Osteoblast (primary cell): ENCODE measurements at places on chromosomes 3 and 15. TPM values are rescaled to one million over a fixed set of nuclear protein-coding genes. Genes with fewer than 3 reads are reported as not detected.
A peak's percentile ranks its signal among the peaks of the same experiment; 100 is the strongest.

STRIT1 gene
- not detected in 2 replicates for total RNA-seq

GOLGA8S gene
- total RNA-seq: under 0.01 TPM in 2 replicates

FETUB gene
- not detected in 2 replicates for total RNA-seq

ALPK3 gene
- 0.36 and 0.59 TPM in 2 replicates for total RNA-seq

LRRC57 gene
- total RNA-seq: 16.3 and 17.4 TPM in 2 replicates

THBS1 gene
- 6,477 and 8,941 TPM in 2 replicates for total RNA-seq

SERINC4 gene
- total RNA-seq: not detected in 2 replicates

TMEM158 gene
- total RNA-seq: 4.7 and 9.0 TPM in 2 replicates

DGKG gene
- total RNA-seq: 2.5 and 2.9 TPM in 2 replicates

NR2E3 gene
- total RNA-seq: under 0.01 TPM in 2 replicates

CHRNA7 gene
- under 0.01 TPM in 1 of 2 replicates, not detected in the other for total RNA-seq

NBEAL2 gene
- total RNA-seq: 2.1 and 4.3 TPM in 2 replicates

SENP8 gene
- 2.4 and 2.5 TPM in 2 replicates for total RNA-seq

MUC13 gene
- not detected in 2 replicates for total RNA-seq

PLCH1 gene
- under 0.01 and 0.36 TPM in 2 replicates for total RNA-seq

GP5 gene
- 0.29 and 0.36 TPM in 2 replicates for total RNA-seq

P2RY14 gene
- total RNA-seq: not detected in 2 replicates

DUOX2 gene
- under 0.01 TPM in 1 of 2 replicates, not detected in the other for total RNA-seq

SAMD7 gene
- total RNA-seq: not detected in 2 replicates

SPESP1 gene
- 2.9 TPM in 2 replicates for total RNA-seq

LXN gene
- total RNA-seq: 96.9 and 114 TPM in 2 replicates

ASTE1 gene
- 9.8 and 12.1 TPM in 2 replicates for total RNA-seq

DNA sequence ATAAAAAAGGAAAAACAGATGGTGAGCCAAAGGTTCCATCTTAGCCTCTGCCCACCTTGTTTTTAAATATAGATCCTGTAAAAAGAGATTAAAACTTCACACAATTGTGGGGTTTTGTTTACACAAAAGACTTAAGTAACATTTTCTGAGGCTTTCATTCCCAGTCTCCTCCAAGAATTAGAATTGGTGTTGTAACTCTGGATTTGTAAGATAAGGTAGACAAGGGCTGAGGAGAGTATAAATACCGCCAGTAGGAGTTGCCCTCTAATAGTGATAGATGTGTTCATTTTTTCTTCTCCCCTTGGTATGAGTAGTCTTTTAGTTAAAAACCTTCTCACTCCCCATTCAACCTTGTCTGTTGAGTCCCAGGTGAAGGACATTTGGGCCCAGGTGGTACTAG is 8.5 kb downstream of the MINDY2 start:
- DNase-seq: no peak

DNA sequence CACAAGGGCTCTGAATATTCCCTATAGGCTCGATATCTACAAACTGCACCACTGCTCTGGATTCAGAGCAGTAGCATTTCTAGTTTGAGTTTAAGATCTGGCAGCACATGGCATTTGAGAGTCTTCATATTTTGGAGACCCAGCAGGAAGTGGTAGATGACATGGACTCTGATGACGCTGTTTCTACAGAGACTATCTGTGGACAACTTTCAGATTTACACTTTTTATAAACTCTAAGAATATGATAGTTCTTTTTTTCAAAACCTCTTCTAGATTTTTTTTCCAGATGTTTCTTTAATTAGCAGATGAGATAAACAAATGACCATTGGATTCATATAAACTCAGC is 35.8 kb downstream of the ARMC8 start:
- no peak for DNase-seq

GRCh38 chr15:71570736-71571135 is 239.6 kb upstream of the NR2E3 start:
- no peak for DNase-seq

DNA sequence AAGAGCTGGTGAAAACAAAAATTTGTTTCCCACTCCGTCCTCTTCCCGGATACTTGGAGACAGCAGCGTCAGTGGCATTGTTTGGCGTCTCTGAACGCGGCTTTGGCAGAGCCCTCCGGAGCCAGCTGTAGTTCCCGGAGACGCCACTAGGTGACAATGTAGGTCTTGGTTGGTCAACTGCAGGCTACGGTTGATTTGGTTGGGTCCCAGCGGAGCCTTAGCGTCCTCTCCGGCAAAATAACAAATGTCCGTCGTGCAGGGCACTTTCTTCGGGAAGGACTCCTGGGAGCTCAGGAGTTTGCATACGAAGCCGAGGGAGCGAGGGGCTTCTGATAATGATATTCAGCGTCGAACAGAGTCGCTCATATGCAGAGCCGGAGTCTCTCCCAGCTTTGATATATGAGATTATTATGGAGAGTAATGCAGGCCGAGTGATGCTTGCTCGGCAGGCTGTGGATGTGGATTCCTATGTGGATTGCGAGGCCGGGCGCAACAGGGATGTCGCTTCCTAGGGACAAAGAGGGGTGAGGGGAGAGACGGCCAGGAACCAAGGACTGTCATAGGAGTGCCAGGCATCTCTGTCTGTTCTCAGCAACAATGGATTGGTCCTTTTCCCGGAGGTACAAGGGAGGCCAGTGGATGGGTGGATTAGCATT is 74.8 kb downstream of the IL20RB start:
- peak; percentile 93 for DNase-seq

GRCh38 chr15:84572231-84572630 is 28.6 kb upstream of the ZSCAN2 start:
- DNase-seq: no peak

- DNase-seq: no peak
Measured at GRCh38 chr15:40163657-40164416, 3.0 kb downstream of the BUB1B start.

DNA sequence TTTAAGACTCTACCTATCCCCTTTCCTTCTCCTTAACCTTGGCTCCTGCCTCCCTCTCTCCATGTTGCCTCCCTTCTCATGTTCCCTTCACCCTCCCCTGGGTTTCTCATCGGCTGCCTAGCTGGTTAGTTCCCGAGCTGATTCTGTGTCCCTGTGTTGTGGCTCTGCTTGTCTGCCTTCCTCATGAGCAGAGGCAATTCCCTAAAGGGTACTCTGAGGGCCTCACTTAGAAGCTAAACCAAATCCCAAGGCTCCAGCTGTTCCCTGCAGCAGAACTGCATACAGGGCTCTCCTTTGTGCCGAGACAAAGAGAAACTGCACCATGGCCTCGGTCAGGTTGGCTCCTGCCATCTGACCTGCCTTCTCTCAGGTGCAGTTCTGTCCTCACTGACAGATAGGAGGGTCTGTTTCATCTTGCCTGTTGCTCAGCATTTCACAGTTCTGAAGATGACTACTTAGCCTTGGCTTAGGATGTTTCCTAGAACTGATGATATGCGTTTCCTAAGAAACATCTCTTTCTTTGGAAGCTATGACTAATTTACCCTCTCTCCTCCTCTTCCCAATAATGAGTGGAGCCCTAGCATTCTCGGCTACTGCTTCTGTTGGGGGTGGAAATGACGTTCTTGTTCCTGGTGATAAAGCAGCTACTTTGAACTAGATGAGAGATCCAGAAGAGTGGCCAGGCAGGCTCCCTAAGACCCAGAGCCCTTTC is 27.1 kb downstream of the DUOX1 start:
- peak; percentile 97 for DNase-seq

GRCh38 chr3:62371720-62372591 is 1.4 kb downstream of the FEZF2 start:
- DNase-seq: no peak

DNA sequence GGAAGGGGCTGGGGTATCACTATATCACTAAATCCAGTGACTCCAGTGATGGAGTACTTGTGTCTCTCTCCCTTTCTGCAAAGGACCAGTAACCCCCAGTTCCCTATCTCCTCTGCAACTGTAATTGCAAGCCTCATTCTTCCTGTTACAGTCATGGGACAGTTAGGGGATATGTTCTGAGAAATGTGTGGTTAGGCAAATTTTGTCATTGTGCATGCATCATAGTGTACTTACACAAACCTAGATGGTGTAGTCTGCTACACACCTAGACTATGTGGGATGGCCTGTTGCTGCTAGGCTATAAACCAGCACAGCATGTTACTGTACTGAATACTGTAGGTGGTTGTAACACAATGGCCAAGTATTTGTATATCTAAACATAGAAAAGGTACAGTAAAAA is 2.2 kb downstream of the VPS8 start:
- no peak for DNase-seq

- DNase-seq: no peak
Measured at GRCh38 chr3:97979610-97980009, 7.4 kb upstream of the RIOX2 start.

GRCh38 chr15:25790000-25790660 is 73.0 kb downstream of the ATP10A start:
- peak; percentile 95 for DNase-seq

- peak; percentile 30 for DNase-seq
Measured at GRCh38 chr3:9861626-9862130, 17.9 kb upstream of the RPUSD3 start.

- no peak for DNase-seq
Measured at GRCh38 chr3:12343047-12343501, 54.2 kb downstream of the PPARG start.

- DNase-seq: no peak
Measured at GRCh38 chr3:133066026-133066425, 27.8 kb downstream of the TMEM108 start.

- DNase-seq: peak; percentile 68
Measured at GRCh38 chr3:46706771-46707582, 5.8 kb downstream of the TMIE start.

GRCh38 chr15:100663086-100663914 is 60.9 kb downstream of the ASB7 start:
- DNase-seq: peak; percentile 79

- DNase-seq: no peak
Measured at GRCh38 chr3:117600112-117600511, 890.5 kb downstream of the TUSC7 start.

- no peak for DNase-seq
Measured at GRCh38 chr3:148861277-148861869, 3.7 kb upstream of the CPA3 start.

- no peak for DNase-seq
Measured at GRCh38 chr15:37359893-37360290, 259.5 kb upstream of the MEIS2 start.

GRCh38 chr15:57861034-57861638 is 154.6 kb downstream of the POLR2M start:
- no peak for DNase-seq

- no peak for DNase-seq
Measured at GRCh38 chr3:12670365-12671119, 6.6 kb upstream of the RAF1 start.

DNA sequence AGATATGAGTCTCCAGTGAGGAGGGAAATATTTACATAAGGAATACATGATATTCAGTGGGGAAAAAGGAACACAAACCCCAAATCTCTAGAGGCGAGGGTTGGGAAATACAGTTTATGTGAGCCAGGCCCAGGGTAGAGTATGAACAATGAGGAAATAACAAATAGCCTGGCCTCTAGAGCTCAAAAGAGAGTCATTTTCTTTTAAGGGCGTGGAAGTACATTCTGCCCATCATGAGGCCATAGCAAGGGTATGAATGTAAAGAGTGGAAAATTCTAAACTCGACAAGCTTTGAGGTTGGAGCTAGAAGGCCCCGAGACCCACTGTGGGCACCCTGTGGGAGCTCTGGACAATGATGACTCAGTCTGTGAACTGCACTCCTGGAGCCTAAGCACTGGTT is 27.8 kb upstream of the IGF2BP2 start:
- peak; percentile 56 for DNase-seq

DNA sequence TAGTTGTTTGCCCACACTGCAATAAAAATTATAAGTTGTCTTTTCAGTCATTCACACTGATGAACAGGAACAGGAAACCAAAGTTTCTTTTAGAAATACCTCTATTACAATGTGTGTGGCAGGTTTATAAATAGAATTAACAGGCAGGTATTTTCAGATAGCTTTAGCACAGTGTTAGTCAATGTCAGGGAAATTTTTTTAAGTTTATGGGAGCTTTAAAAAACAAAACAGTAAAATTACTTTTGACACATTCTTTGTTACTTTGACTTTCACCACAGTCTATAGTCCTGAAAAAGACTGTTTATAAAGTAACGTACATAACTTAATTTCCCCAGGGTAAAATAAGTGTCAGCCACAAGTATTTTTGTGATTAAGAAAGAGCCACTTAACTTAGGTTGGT is 38.1 kb downstream of the SERPINI1 start:
- DNase-seq: no peak

GRCh38 chr15:67746022-67746421 is 79.3 kb upstream of the SKOR1 start:
- peak; percentile 25 for DNase-seq

GRCh38 chr3:46086986-46087385 is 59.7 kb upstream of the XCR1 start:
- no peak for DNase-seq

DNA sequence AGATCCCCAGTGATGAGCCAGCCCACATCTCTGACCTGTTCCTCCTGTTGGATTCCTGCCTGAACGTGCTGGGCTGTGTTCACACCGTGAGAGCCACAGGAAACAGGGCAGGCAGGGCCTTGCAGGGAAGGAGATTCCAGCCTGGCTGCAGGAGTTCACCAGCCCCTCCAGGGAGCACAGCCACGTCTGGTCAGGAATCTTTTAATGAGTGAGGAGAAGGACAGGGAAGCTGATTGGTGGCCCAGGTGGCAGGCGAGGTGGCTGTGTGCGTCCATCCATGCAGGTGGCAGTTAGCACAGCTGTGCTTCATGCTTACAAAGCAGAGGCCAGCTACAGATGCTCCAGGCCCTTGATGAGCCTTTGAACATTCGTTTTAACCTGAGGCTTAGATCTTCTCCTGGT is 10.5 kb downstream of the LRRK1 start:
- DNase-seq: no peak

DNA sequence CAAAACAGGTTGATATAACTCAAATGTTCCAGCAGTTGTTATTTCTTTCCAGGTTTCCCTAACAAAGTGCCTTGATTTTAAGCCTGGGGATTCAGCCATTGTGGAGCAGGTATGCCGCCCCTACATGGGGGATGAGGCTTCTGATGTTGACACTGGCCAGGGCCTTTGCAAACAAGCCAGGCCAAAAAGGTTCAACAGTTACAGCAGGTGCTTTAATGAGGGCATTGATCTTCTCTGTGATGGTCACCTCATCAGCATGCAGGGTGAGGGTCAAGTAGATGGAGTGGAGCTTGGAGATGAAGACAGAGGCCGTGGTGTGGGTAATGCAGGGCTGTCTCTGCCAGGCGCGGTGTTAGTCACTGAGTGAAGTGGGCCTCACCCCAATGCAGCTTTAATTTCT is 22.6 kb upstream of the EHHADH start:
- no peak for DNase-seq

DNA sequence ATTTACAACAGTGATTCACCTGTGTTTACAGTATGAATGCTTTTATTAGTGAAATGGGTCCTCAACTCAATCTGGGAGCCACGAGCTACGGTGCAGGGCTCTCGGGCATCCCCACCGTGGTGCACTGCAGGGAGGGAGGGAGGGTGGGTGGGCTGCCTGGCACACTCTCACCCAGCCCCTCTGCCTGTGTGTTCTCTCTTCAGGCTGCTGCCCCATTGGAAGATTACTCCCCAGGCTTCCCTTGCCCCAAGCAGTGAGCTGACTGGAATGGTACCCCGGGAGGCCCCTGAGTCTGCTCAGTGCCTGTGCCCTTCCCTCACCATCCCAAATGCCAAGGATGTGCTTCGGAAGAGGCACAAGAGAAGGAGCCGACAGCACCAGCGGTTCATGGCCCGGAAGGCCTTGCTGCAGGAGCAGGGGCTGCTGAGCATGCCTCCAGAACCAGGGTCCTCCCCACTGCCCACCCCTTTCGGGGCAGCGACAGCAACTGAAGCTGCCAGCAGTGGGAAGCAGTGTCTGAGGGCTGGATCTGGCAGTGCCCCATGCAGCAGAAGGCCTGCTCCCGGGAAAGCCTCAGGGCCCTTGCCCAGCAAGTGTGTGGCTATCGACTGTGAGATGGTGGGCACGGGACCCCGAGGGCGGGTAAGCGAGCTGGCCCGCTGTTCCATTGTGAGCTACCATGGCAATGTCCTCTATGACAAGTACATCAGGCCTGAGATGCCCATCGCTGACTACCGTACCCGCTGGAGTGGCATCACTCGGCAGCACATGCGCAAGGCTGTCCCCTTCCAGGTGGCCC is 5.0 kb downstream of the AEN start:
- no peak for DNase-seq
